AG09309 (cell line): ENCODE measurements at places on chromosomes 2 and 18.

DNA sequence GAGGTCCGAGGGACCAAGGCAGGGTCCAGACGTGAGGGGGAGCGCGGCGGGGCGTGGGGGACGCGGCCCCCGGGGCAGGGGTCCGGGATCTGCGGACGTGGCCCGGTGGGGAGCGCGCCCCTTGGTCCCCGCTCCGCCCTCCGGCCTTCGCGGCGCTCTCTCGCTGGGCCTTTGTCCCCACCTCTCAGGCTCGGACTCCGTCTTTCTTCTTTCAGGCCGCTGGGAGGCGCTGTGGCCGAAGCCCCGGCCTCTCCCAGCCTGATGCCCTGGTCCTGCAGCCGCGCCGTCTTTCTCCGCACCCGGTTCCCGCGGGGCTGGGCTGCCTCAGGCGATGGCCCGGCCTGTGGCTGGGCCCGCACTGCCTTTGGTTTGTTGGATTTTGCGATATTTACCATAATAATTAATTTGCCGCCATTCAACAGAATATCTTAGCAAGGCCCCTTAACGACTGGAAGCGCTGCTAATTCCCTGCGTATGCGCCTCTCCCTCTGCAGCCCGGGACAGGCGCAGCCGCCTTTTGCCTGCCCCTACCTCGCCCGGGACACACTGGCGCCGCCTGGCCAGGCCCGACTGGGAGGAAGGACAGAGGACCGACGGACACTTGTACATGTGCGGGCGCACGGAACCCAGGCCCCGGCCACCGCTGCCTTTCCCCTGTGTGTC, 10.8 kb downstream of the SIX3 start:
- DNase-seq, result no peak

DNA sequence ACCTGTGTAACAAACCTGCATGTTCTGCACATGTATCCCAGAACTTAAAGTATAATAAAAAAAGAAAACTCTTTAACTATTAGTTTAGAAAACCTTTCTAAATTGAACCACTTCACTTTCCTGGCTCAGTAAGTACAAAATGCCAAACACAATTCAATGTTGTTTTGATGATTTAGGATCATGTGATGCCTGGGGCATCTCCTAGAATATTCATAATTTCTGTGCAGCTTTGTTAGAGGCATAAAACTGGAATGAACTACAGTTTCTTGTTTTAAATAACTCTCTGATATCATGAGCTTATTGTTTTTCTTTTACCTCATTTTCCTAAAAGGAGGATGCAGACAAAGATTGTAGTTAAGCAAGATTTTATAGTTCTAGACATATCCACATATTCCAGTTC, 139.0 kb upstream of the SESTD1 start:
- no peak for DNase-seq

GRCh38 chr18:49723648-49724180, 89.6 kb downstream of the ACAA2 start:
- no peak for DNase-seq

GRCh38 chr2:16728351-16729136, 62.9 kb upstream of the CYRIA start:
- DNase-seq, result no peak

DNA sequence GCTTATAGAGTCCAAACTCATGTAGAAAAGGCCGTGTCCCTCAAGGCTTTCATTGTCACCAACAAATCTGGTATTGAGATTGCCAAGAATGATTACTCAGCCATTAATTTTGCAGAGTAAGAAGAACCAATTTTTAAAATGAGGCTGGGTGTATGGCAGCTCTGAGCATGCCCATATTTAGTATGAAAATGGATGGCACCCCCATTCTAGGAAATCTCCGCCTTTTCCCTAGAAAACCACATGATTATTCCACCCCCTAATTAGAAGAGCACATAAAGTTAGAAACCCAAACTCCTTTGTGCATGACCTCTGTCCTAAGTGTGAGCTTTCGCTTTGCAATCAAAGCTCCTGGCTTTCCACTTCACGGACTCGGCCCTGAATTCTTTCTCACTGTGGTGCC, 14.1 kb upstream of the TXNL4A start:
- no peak for DNase-seq

DNA sequence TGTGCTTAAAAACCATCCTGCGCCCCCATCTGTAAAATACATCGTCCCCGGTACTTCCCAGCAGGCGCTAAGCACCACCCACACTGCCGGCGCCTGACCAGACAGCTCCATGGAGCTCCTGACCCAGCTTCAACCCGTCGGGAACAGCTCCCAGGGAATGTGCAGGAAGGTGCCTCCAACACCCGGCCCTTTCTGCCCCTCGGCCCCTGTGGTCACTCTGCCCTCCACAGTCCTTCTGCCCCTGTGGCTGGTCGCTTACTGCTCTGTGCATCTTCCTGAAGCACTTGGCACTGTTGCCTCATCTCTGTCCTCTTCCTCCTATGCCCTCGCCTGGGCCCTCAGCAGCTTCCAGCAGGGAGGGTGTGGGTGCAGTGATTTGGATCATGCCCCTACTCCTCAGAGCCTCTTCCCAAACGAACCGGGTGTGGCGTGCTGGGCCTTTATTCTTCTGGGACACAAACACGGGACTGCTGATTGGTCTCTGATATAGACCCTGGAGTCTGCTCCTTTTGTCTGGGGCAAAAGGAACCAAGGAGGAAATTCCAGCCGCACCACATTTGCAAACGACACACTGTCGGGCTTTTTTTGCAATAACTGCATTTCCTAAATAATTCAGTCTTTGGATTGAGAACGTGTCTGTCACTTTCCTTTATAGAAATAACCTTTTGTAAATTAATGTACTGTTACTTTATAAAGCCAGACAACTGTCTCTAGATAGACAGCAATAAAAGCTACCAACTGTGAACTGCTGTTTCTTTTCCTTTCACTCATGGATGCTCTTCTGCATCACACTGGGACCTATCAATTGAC, 65.9 kb downstream of the ADI1 start:
- no peak for DNase-seq

DNA sequence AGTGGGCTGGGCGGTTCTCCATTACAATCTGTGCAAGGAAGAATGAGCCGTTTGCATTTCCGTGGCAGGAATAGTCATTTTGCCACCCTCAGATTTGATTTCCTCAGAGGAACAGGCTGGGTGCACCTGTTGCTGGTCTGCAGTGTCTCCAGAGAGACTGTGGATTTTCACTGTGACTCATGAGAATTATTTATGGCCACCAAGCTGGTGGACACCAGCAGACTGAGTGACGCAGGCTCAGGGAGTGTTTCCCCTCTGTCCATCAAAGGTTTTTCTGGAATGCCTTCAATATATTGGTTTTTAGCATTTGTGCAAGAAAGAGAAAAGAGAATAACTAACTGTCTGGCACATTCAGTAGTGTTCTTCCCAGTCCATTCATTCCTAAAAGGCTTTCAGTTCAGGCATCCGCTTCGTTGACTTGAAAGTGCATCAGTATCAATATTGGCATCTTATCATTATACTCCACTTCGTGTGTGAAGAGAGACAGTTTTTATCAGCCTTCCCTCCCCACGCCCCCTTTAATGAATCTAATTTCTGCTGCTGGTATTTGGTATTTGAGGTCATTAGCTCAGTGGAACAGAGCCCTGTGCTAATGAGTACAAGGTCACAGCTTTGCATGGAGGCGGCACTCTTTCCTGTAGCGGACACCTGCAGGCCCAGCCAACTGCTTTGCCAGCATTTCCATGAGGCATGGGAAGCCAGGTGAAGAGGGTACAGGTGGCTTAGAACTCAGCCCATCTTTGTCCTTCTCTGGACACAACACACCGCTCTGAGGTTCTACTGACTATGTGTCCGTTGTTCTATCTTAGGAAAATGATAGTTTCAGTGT, 39.9 kb downstream of the PRKCE start:
- DNase-seq, result no peak

- no peak for DNase-seq
These were observed 79.9 kb upstream of the ARHGAP28 start for GRCh38 chr18:6649421-6650126.

- DNase-seq, result no peak
These were observed 159.5 kb downstream of the SETBP1 start for GRCh38 chr18:44840058-44840790.

GRCh38 chr18:24600076-24600654, 139.7 kb downstream of the HRH4 start:
- DNase-seq, result peak; percentile 21

DNA sequence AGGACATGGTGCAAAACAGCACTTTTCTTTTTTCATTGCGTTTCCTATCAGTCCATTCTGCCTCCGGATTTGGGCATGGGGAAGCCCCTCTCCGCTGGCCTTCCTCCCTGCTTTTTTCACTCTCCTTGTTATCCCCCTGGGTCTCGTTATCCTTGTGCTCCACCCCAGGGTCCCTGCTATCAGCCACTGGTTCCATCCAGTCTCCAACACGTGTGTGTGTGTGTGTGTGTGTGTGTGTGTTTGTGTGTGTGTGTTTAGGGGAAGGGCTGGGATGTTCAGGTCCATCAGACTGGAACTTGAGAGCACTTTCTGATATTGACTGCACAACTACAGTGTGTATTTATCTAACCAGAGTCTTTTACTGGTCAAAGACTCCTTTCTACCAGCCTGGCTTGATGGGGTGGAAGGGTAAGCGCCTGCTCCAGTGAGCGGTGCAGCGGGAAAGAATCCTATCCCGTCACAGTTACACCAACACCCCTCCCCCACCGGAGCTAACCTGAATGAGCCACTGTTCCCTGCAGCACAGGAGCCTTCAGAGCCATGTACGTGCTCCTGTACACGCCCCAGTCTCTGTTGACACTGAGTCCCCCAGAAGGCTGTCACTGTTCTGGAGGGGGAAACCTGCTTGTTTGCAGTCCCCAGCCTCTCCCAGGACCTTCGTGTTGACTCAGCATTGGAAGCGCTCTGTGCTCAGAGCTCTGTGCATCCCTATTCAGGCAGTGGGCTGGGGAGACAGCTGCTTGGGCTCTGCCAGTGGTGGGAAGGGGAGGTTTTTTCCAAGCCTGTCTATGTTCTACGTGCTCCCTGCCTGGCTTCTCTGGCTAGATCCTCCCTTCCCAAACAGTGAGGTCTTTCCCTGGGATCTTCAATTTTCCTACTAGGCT, 4.6 kb downstream of the INHA start:
- no peak for DNase-seq

- DNase-seq, result no peak
These were observed 424.0 kb downstream of the ARHGAP15 start for GRCh38 chr2:143553261-143553660.

DNA sequence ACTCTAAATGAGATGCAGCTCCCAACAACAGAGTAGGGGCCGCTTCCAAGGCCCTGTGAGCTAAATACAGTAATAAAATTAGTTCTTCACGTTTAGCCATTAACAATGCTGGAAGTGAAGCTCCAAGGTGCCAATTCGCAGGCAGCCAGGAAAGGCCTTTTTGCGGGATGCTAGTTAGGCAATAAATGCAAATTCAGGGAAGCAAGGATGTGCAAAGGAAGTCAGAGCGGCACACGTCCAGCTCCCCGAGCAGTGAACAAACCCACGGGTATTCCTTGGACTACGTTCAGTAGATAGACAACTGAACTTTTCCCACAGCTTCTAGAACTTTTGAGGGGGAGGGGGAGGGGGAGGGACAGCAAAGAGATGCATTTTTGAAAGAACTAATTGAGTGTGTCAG, 6.9 kb downstream of the ZNF516 start:
- DNase-seq, result no peak

- DNase-seq, result peak; percentile 18
These were observed 819.2 kb downstream of the SATB2 start for GRCh38 chr2:198638577-198638976.

- no peak for DNase-seq
These were observed 26.6 kb downstream of the BIN1 start for GRCh38 chr2:127080226-127080937.

DNA sequence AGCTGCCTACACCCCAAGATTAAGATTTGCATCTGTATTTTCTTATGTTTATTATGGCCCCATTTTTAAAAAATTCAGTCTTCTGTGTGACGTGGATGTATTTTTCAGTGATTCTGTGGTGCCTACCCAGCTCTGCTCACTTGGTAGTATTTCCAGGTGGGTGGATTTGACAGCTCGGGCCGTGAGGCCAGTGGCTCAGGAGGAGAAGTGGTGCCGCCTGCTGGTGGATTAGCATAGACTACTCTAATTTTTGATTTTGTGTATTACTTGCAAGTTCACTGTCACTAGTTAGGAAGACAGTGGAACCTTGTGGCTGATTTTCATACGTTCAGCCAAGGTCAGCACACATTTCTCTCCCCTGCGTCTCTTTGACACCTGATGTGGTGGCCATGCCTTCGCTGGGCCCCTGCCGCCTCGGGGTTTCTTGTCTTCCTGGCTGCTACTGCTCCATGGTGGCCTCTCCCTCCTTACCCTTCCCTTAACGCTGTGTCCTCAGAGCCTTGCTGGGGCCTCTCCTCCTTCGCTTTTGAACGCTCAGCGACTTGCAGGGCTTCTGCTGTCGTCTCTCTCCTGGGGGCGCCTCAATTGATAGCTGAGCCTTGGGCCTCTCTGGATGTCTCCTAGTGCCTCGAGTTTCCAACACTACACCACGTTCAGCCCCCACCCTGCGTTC, 89.4 kb downstream of the DGKD start:
- peak; percentile 59 for DNase-seq

DNA sequence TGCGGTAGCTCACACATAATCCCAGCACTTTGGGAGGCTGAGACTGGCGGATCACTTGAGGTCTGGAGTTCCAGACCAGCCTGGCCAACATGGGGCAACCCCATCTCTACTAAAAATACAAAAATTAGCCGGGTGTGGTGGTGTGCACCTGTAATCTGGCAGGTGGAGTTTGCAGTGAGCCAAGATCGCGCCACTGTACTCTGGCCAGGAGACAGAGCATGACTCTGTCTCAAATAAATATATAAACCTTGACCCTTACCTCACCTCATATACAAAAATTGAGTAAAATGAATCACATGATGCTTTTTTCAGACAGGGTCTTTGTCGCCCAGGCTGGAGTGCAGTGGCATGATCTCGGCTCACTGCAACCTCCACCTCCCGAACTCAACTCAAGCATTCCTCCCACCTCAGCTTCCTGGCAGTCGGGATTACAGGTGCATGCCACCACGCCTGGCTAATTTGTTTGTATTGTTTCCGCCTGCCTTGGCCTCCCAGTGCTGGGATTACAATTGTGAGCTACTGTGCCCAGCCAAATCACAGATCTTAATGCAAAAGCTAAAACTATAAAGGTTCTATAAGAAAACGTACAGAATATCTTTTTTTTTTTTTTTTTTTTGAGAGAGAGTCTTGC, 25.3 kb downstream of the XPO1 start:
- DNase-seq, result no peak

DNA sequence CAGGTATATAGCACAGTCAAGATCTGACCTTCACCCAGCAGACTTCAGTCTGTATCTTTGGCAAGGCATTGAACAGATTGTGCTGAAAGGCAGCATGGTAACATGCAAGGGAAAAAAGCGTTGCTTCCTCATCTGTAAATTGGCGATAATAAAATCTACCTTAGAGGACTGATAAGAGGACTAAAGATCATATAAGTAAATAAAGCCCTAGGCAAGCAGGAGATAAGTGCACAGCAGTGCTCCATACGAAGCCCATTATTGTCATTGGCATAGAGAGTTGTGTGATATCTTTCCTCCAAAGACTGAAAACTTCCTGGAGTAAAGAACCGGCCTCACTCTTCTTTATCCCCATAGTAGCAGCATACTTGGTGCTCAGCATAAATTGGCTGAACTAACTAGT, 162.6 kb downstream of the ANKRD44 start:
- no peak for DNase-seq

GRCh38 chr2:204732019-204732418, 186.7 kb downstream of the PARD3B start:
- DNase-seq, result no peak

- DNase-seq, result no peak
These were observed 225.7 kb downstream of the TCF4 start for GRCh38 chr18:55362303-55362702.
